ENCODE measurements at places on chromosomes 6 and 20. TPM values are rescaled to one million over a fixed set of nuclear protein-coding genes. Genes with fewer than 3 reads are reported as not detected.

GRCh38 chr6:714100-714499 is 21.2 kb upstream of the EXOC2 start:
- H3K27me3 ChIP-seq, result peaks cover 2% of the 10 kb centered on the region
- peaks cover 20% of the 10 kb centered on the region for H3K4me1 ChIP-seq
- no peaks in the 10 kb centered on the region for H3K36me3 ChIP-seq
- DNase-seq, result no peak

GRCh38 chr20:46063151-46063550 is 26.6 kb downstream of the NCOA5 start:
- DNase-seq, result no peak
- peaks cover 42% of the 10 kb centered on the region for H3K4me1 ChIP-seq
- H3K27ac ChIP-seq, result no peak overlapping the region
- peaks cover 72% of the 10 kb centered on the region for H3K36me3 ChIP-seq
- H3K4me3 ChIP-seq, result no peak overlapping the region

- peak; percentile 89 for DNase-seq
- peaks cover 4% of the 10 kb centered on the region for H3K36me3 ChIP-seq
- H3K27ac ChIP-seq, result peak overlapping the region; percentile 89
Observed at GRCh38 chr6:29887819-29888776, 54.2 kb upstream of the HLA-A start.

DNA sequence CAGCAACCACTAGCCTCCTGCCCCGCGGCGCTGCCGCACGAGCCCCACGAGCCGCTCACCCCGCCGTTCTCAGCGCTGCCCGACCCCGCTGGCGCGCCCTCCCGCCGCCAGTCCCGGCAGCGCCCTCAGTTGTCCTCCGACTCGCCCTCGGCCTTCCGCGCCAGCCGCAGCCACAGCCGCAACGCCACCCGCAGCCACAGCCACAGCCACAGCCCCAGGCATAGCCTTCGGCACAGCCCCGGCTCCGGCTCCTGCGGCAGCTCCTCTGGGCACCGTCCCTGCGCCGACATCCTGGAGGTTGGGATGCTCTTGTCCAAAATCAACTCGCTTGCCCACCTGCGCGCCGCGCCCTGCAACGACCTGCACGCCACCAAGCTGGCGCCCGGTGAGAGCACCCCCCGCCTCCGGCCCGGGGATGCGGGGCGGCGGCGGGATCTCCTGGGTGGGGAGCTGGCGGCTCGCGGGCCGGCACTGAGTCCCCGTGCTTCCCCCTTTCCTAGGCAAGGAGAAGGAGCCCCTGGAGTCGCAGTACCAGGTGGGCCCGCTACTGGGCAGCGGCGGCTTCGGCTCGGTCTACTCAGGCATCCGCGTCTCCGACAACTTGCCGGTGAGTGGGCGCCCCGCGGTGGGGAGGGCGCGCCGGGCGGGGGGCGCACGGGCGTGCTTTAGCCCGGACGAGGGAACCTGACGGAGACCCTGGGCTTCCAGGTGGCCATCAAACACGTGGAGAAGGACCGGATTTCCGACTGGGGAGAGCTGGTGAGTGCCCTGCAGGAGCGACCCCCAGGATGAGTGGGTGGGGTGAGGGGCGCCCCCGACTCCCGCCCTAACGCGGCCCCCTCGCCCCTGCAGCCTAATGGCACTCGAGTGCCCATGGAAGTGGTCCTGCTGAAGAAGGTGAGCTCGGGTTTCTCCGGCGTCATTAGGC is 585 bp downstream of the PIM1 start:
- peak; percentile 64 for DNase-seq
- peaks cover 51% of the 10 kb centered on the region for H3K36me3 ChIP-seq
- H3K27ac ChIP-seq, result peak overlapping the region; percentile 99
- H3K4me1 ChIP-seq, result peaks cover 36% of the 10 kb centered on the region
- peaks cover 4% of the 10 kb centered on the region for H3K27me3 ChIP-seq
- peak overlapping the region; percentile 100 for H3K4me3 ChIP-seq

- no peaks in the 10 kb centered on the region for H3K4me1 ChIP-seq
- no peaks in the 10 kb centered on the region for H3K36me3 ChIP-seq
- H3K4me3 ChIP-seq, result no peak overlapping the region
- no peaks in the 10 kb centered on the region for H3K27me3 ChIP-seq
- no peak overlapping the region for H3K27ac ChIP-seq
Observed at GRCh38 chr20:15760001-15760621, 813.1 kb downstream of the KIF16B start.

DNA sequence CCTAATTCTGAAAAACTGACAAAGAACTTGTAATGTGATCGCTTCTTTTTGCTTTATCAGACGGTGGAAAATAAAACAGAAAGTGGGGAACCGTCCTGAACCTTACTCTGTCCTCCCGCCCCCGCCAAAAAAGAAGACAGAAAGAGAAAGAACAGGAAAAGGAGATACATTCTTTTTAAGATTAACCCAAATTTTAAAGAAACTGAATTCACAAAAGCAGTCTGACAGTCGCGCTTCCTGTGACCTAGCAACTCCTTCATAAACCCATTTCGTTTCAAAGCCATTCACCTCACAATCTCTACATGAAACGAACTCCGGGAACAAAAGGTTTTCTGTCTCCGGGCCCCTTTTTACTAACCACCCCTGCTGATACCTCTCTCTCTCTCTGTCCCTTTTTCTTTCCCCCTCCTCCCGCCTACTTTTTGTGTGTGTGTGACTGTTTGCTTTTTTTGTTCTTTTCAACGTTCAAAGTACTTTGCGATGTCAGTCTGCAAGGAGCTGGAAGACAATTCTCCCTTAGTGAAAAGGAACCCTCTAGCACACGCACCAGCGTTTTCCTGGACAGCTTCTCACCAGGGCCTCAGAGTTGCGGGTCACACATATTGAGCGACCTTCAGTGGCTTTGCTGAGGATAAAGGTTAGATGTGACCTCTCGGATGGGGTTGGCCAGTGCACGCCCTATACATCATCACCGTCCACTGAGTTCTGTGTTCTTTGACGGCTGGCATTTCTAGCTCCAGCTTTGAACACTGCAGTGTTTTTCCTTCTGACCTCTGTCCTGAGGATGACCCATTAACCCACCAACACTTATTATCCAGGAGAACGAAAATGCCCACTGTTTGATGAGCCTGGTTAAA is 530 bp upstream of the NEDD9 start:
- no peak for DNase-seq
- peak overlapping the region; percentile 95 for H3K4me3 ChIP-seq
- H3K36me3 ChIP-seq, result peaks cover 43% of the 10 kb centered on the region
- peak overlapping the region; percentile 93 for H3K27ac ChIP-seq

DNA sequence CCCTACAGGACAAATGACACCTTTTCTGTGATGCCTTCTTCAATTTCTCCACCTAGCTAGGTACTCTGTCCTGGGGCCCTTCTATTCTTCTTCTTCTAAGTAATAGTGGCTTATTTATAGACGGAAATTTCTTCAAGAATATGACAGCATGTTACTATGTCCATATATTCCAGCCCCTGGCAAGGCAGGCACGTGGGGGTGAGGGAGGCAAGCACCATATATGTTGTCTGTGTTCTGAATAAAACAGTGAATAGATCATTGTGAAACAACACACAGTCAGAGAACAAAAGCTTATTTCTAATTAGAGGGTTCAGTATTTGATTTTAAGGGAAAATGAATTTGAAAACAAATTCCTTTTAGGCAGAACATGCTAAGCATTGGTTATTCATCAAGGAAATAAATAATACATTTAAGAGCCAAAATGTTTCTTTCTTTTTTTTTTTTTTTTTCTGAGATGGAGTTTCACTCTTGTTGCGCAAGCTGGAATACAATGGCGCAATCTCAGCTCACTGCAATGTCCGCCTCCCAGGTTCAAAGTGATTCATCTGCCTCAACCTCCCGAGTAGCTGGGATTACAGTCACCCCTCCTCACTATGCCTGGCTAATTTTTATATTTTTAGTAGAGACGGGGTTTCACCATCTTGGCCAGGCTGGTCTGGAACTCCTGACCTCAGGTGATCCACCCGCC is 6.2 kb downstream of the HEBP2 start:
- peaks cover 67% of the 10 kb centered on the region for H3K36me3 ChIP-seq
- no peaks in the 10 kb centered on the region for H3K27me3 ChIP-seq
- peaks cover 28% of the 10 kb centered on the region for H3K4me1 ChIP-seq
- DNase-seq, result no peak
- no peak overlapping the region for H3K4me3 ChIP-seq

GRCh38 chr20:22758815-22759214 is 174.4 kb upstream of the FOXA2 start:
- no peaks in the 10 kb centered on the region for H3K27me3 ChIP-seq
- no peak overlapping the region for H3K4me3 ChIP-seq
- no peaks in the 10 kb centered on the region for H3K4me1 ChIP-seq
- DNase-seq, result no peak
- H3K27ac ChIP-seq, result no peak overlapping the region
- H3K36me3 ChIP-seq, result no peaks in the 10 kb centered on the region

GRCh38 chr20:14729390-14729789 is 392.0 kb upstream of the FLRT3 start:
- no peaks in the 10 kb centered on the region for H3K27me3 ChIP-seq
- H3K36me3 ChIP-seq, result no peaks in the 10 kb centered on the region
- no peak for DNase-seq
- H3K4me1 ChIP-seq, result no peaks in the 10 kb centered on the region
- H3K27ac ChIP-seq, result no peak overlapping the region

DNA sequence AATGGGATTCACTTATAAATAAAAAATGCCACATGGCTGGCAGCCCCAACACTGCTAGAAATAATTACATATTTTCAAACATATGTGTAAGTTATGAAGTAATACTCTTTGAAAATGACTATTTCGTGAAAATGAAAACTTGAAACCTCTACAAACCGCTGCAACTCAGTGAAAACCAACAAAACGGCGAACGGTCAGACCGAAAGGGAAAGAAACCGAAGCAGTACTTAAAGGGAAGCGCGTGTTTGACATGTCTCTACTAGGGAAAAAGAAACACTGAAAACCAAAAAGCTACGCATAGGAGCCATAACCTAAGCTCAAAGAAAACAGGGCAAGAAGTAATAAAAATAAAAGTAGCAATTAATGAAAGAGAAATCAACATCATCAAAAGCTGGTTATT is 121.0 kb upstream of the GGTLC1 start:
- no peaks in the 10 kb centered on the region for H3K36me3 ChIP-seq
- no peak overlapping the region for H3K27ac ChIP-seq
- DNase-seq, result no peak
- H3K4me1 ChIP-seq, result no peaks in the 10 kb centered on the region
- H3K27me3 ChIP-seq, result peaks cover 21% of the 10 kb centered on the region

- no peak overlapping the region for H3K27ac ChIP-seq
- no peak for DNase-seq
- H3K36me3 ChIP-seq, result no peaks in the 10 kb centered on the region
- H3K4me1 ChIP-seq, result peaks cover 2% of the 10 kb centered on the region
- H3K4me3 ChIP-seq, result no peak overlapping the region
Observed at GRCh38 chr6:146955570-146955969, 248.6 kb upstream of the STXBP5 start.

- H3K27me3 ChIP-seq, result peaks cover 4% of the 10 kb centered on the region
- H3K27ac ChIP-seq, result no peak overlapping the region
- no peaks in the 10 kb centered on the region for H3K36me3 ChIP-seq
- DNase-seq, result no peak
- no peaks in the 10 kb centered on the region for H3K4me1 ChIP-seq
Observed at GRCh38 chr20:63332488-63333240, 28.5 kb downstream of the CHRNA4 start.

DNA sequence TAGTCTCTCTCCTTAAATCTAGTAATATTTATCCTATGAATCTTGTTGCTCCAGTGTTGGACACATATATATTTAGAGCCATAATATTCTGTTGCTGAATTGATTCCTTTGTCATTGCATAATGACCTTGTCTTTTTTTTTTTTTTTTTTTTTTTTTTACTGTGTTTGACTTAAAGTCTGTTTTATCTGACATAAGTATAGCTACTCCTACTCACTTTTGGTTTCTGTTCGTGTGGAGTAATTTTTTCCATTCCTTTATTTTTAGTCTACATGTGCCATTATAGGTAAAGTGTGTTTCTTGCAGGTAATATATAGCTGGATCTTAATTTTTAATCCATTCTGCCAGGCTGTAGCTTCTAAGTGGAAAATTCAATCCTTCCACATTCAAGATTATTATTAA is 166.5 kb downstream of the GMDS start:
- no peak for DNase-seq
- H3K27ac ChIP-seq, result no peak overlapping the region
- peaks cover 20% of the 10 kb centered on the region for H3K27me3 ChIP-seq
- H3K4me3 ChIP-seq, result no peak overlapping the region

ASIP gene
- not detected for total RNA-seq

MEP1A gene
- not detected for total RNA-seq

ELOVL2 gene
- total RNA-seq, result not detected

HCK gene
- not detected for total RNA-seq

TINAG gene
- total RNA-seq, result not detected

LZTS3 gene
- 0.53 TPM for total RNA-seq

Data from activated CD8-positive, alpha-beta T cell treated with anti-CD3 and anti-CD28 coated beads, Interleukin-2, amount 10 ng/mL, durations not matched to agents 7 days and 5 days (primary cell).